ENCODE measurements at places on chromosomes 5 and 9. TPM values are rescaled to one million over a fixed set of nuclear protein-coding genes. Genes with fewer than 3 reads are reported as not detected.

IGIP gene
- total RNA-seq: 7.7 TPM

SMIM33 gene
- not detected for total RNA-seq

GBGT1 gene
- 2.0 TPM for total RNA-seq

LRRC19 gene
- total RNA-seq: not detected

CLTA gene
- 152 TPM for total RNA-seq

DNA sequence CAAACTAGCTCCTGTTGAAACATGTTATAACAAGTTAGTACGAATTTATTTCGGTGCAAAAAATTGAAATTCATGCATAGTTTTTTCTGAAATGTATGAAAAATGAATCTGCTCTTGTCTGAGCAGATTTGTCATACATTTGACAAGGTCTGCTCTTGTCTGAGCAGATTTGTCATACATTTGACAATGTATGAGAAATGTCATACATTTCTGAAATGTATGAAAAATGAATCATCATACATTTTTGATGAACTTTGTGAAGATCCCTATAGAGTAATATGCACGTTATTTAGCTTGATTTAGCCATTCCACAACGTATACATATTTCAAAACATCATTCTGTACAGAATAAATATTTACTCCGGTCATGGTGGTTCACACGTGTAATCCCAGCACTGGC, 85.9 kb upstream of the PARP8 start:
- no peak for DNase-seq

- no peak for DNase-seq
These were observed 55.2 kb upstream of the ACTBL2 start for GRCh38 chr5:57537811-57538210.

DNA sequence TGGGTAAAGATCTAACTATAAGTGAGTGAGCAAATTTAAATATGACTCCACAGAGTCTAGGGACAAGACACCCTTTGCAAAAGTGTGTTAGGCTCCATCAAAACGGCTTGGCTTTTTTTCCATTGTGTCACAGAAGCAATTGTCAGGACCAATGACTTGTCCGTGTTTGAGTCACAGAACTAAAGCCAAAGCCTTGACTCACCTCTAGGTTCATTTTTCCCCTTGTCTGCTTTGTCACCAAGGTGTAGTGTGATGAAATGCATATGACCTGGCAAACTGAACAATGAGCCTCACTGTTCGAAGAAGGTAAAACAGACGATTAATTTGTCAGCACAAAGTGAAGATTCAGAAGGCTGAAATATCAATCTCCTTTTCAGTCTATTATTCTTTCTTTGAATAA, 331.0 kb downstream of the GLIS3 start:
- no peak for DNase-seq

DNA sequence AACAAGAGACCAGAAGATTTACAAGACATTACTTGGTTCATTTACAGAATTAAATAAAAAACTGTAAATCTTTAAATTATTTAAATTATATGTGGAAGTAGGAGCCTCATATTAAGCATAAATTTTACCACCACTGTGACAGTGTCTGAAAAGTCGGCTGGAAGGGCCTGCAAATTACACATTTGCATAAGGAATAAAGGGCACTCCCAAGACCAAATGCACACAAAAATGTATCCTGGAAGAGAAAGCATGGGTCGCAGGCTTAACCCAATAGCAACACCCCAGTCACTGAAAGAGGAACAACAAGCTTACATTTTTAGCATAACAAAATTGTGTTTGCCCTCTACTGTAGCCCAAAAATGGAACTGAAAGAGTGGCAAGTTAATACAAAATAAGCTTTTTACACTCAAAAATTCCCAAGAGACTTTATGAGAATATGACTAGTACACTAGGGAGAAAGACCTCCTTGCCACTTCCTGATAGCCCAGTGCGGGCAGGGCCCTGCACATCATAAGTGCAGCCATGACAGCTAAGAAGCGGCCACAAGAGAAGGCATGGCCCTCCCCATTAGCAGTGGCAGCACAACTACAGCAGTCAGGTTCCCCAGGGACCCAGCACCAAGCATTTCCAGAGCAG, 482.0 kb downstream of the DTWD2 start:
- no peak for DNase-seq

DNA sequence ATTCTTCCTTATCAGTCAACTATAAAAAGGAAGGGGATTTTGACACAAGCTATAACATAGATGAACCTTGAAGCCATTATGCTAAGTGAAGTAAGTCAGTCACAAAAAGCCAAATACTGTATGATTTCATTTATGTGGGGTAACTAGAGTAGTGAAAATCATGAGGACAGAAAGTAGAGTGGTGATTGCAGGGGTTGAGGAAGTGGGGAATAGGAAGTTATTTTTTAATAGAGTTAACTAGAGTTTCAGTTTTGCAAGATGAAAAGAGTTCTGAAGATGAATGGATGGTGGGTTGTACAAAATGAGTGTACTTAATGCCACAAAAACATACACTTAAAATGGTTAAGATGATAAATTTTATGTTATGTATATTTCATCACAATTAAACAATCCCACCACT, 65.4 kb upstream of the FAM174A start:
- DNase-seq: no peak

DNA sequence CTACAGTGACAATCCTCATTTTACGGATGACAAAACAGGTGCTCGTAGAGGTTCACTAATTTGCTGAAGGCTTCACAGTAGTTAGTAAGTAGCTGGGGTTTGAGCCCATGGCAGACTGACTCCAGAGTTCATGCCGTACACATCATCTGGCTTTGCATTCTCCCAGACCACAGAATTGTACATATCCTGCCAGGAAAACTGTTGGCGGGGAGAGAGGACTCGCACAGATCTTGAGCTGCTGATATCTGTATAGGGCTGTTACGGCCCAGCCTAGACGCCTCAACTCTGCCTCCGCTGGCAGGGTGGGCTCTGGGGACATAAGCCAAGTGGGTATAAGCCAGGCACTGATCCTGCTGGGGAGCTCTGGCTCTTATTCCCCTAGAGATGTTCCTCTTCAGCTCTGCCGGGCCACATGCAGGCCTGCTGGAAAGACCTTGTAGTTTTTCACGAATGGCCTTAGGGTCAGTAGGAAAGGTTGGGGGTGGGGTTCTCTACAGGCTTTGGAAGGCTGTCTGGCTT, 16.3 kb downstream of the LARP1 start:
- DNase-seq: no peak

DNA sequence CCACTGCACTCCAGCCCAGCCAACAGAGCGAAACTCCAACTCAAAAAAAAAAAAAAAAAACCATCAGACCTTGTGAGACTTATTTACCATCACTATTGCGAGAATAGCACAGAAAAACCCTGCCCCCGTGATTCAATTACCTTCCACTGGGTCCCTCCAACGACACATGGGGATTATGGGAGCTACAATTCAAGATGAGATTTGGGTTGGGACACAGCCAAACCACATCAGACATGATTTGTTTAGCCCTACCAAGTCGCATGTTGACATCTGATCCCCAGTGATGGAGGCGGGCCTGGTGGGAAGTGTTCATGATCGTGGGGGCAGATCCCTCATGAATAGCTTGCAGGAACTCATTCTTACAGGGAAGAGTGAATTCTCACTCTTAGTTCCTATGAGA, 26.6 kb downstream of the MYO10 start:
- DNase-seq: no peak

DNA sequence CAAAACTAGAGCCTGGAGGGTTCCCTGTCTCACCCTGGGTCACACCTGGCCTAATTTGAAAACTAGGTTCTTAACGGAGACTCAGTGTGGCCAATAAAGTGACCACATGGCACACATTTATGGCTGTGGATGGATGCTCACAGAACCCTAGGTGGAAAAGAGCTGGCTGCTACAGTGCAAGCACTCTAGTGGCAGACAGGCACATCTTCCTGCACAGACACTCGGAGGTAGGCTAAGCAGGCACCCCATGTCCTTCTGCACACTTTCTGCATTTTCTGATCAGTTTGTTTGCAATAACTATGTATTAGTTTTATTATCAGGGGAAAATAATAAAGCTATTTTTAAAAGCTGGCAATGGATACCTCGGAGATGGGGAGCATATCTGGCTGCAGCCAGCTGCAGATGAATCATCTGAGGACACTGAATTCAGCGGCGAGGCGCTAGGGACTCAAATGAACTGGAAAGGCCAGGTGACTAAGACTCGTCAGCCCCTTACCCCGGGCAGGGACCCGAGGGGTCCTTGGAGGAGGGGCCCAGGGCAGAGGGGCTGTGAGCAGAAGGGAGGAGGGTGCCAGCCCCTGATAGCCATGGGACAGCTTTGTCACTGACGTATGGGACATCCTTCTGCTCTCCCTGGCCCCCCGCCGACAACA, 96.2 kb downstream of the OLFM1 start:
- DNase-seq: no peak

DNA sequence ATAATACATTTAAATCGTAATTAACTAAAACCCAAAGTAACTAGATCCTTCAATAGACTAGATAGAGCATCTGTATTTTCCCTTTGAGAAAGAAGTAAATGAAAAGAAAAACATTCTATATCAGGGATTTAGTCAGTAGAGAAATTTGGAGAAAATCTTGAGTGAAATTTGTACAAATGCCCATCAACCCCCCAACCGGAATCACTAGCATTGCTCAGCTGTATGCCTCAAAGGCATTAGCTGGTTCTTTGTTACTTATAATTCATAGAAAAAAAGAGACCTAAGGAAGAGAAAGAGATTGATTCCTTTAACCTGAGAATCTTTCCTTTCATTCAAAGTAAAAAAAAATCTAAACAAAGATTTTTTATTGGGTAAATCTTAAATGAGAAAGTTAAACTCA, 659 bp downstream of the OMD start:
- DNase-seq: no peak

Data from frontal cortex (tissue), 4 donors.